ELR (cell line): ENCODE measurements at places on chromosomes 12 and 14.

DNA sequence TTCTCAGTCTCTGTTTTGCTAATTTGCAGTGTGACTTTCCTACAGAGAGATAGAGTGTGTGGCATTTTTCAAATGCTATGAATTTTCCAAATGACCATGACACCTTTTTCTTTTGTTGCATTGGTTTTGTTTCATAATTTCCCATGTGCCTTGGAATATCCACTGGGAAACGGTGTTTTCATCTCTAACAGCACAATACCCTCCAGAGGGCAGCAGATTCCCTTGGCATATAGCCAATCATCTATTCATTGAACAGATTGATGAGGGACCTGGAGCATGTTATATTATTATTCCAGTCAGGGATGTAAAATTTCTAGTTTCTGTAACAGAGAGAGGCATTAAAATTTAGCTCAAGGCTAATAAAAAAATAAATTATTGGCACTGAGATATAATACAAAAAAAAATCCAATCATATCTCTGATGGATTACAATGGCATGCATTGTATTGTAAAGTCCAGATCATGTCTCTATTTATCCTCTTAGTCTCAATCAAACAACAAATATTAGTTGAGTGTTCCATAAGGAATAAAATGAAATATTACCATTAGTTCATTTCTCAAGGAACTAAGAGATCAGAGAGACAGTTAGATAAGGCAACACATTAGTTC lies 29.6 kb upstream of the NTN4 start:
- peak; percentile 82 for DNase-seq

GRCh38 chr14:51463461-51463860 lies 188.2 kb upstream of the FRMD6 start:
- no peak for DNase-seq

DNA sequence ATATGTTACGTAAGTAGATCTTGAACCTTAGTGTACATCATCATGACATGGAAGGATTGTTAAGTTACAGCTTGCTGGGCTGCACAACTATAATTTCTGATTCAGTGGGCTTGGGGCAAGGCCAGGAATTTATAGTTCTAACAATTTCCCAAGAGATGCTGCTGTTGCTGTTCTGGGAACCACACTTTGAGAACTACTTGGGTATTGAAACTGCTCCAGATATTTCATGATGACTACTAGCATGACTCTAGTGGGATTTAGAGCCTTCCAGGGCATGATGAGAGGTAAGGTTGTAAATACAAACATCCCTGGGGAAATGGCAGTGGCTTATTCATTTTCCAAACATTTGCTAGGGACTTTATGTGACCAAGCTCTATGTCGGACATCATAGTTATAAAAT lies 904.8 kb upstream of the SEL1L start:
- no peak for DNase-seq

GRCh38 chr12:58242796-58243630 lies 301.6 kb downstream of the ATP23 start:
- peak; percentile 20 for DNase-seq

DNA sequence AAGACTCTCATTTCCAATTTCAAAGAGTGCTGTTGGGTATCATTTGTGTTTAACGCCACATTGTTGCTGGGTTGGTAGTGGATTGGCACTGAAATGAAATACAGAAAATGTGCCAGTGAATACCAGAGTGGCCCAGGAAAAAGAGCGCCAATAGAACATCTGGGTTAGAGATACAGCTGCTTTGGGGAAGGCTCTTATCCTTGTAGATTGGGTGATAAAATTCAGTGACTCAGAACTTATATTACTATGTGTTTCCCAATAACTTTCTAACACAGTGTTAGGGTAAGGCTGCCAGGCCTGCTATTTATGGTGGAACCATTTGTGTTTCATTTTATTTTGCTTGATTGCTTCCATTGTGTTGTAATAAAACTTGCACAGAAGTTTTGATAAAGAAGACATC lies 168.2 kb upstream of the SSTR1 start:
- peak; percentile 32 for DNase-seq

DNA sequence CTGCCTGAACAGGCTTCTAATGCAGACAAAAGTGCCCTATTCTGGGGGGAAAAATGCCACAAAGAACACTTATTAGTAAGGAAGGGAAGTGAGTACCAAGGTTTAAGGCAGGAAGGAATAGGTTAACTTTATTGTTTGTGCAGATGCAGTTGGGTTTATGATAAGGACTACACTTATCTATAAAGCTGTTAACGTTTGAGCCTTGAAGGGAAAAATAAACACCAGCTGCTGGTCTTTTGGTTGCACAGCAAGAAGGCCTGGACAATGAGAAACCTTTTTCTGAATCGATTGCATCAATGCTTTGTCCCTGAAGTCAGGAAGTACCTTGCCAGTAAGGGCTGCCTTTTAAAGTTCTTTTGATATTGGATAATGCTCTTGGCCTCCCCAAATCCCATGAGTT lies 407.8 kb downstream of the ATP23 start:
- no peak for DNase-seq

- DNase-seq, result no peak
Measured at GRCh38 chr14:104224506-104225277, 86.3 kb downstream of the KIF26A start.

GRCh38 chr14:65072937-65073336 lies 29.4 kb downstream of the MAX start:
- no peak for DNase-seq

DNA sequence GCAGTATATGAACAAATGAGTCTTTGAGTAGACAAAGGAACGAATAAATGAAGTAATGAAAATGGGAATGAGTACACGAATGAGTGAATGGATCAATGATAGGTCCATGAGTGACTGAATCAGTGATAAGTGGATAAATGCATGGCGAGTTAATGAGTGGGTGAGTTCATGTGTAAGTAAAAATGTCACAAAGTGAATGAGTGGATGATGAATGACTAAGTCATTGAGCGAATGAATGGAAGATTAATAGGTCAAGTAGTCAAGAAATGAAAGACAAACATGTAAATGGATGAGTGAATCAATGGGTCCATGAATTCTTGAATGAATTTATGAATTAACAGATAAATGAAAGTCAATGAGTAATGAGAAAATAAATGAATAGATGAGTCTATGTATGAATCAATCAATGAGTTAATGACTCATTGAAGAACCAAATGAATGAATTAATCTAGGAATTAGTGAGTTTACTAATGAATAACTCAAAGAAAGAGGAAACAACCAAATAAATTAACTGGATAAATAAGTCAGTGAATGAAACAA lies 97.3 kb upstream of the RTL1 start:
- no peak for DNase-seq

GRCh38 chr14:96811985-96812667 lies 14.9 kb downstream of the VRK1 start:
- no peak for DNase-seq

DNA sequence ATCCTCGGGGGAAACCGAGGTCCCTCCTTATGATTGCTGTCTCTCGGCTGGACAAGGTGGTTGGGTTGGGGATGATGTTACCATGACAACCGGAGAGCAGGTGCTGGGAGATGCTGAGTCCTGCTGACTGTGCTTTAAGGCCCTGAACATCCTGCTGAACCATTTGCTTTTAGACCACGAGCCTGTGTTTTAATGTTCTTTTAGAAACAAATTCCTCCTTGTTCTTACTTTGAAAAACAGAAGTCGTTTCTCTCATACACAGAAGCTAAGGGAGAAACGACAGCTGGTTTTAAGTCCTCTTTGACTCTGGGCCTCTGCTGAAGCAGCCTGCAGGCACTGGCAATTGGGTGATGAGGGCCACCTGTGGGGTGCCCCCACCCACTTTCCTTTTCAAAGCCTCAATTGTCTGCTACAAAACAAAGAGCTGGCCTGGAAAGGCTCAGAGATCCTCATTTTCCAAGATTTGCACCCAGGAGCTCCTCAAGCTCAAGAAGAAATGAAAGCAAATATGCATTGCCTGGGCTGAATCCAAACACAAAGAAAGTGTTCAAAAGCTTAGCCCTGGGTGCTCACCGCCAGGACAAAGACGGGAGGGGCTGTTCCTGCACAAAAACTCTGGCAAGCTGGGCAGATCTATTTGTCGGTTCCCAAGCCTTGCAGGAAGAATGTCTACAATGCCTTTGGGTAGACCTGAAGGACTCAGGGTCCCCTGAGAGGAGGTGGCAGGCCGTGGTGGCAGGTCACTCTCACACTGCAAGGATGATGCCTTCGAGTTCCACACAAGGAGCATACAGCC lies 90.0 kb upstream of the CLMN start:
- DNase-seq, result no peak

DNA sequence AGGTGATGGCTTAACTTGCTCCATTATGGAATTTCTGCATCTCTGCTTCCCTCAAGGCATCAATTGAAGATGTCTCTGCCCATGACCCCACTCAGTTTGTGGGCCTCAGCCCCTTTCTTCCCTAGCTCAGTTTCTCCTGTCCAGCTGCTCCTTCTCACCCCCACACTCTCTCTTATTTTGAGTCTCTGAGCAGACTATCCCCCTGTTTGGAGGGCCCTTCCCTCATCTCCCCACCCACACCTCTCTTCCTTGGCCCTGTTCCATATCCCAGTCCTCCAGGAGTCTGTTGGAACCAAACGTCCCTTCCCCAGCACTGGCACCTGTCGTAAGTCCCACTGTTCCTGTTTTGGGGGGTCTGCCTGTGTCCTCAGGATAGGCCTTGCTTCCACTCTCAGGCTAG lies 8.3 kb upstream of the KRT1 start:
- no peak for DNase-seq
